ENCODE measurements at places on chromosomes 6 and 20.

- DNase-seq = no peak
These were observed 76.7 kb downstream of the CEP162 start for GRCh38 chr6:84150705-84151104.

- DNase-seq = no peak
These were observed 399.3 kb downstream of the KHDRBS2 start for GRCh38 chr6:61886608-61887259.

- DNase-seq = no peak
These were observed 10.7 kb downstream of the SOD2 start for GRCh38 chr6:159682295-159682694.

DNA sequence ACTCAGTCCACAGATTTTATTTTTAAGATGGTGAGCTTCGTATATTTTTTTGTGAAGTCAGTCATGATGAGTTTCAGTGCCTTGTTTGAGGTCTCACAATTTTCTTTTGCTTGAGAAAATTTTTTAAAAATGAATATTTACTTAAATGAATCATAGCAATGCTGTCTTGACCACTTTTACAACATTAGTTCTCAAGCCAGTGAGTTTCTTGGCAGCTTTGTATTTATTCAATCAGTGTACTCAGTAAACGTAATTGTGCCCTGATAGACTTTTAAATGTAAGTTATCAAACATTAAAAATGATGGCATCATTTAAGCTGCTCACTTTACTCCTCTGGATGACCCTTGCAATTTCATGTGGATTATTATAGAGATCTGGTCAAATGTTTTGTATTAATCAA, 261.4 kb downstream of the KHDC1L start:
- no peak for DNase-seq

DNA sequence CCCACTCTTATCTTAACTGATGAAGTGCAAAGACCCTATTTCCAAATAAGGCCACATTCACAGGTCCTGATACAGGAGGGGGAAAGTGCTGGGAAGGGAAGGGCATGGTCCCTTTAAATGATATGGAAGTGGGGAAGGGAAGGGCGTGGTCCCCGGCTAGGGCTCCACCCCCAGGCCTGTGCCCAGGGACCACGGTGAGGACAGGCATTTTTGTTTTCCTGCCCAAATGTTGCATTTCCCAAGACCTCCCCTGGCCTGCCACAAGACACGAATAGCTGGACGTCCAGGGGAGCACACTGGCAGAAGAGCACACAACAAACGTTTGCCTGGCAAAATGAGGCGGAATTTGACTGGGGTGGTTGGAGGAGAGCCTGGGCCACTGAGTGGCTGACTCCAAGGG, 16.1 kb upstream of the HFE start:
- no peak for DNase-seq

DNA sequence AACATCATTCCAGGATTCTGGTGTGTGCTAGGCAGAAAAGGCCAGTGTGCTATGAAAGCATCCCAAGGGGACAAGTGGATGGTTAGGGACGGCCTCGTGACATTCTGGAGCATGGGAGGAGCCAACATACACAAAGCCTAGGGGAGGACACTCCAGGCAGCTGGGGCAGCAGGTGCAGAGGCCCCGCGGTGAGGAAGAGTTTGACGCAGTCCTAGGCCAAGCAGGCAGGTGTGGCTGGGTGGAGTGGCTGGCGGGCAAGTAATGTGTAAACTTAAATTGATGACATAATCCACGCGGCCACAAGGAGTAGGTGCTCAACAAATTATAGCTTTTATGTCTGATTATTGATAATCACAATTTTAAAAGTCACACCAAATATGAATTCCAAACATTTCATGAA, 93.6 kb downstream of the TMEM242 start:
- DNase-seq = no peak

- no peak for DNase-seq
These were observed 14.1 kb upstream of the CPNE5 start for GRCh38 chr6:36853325-36853724.

- no peak for DNase-seq
These were observed 39.6 kb upstream of the OGFRL1 start for GRCh38 chr6:71248878-71249544.

GRCh38 chr6:158009114-158009891, 27.6 kb downstream of the SYNJ2 start:
- no peak for DNase-seq

DNA sequence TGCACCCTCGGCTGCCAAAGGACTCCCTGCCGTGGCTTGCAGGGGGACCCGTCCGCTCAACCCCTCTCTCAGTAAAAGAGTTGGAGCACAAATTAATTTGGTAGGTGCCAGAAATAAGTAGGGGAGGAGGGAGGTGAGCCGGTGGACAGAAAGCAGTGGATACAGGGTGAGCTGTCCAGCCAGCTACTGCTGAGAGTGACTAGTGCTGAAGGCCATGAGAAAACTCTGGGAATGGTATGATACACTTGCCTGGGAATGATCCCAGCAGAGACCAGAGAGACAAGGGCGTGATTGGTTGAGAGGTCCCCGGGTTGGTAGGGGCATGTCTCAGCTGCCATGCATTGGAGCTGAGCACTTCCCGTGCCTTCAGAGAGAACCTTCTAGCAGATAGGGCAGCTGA, 15.7 kb downstream of the FOXQ1 start:
- DNase-seq = no peak

DNA sequence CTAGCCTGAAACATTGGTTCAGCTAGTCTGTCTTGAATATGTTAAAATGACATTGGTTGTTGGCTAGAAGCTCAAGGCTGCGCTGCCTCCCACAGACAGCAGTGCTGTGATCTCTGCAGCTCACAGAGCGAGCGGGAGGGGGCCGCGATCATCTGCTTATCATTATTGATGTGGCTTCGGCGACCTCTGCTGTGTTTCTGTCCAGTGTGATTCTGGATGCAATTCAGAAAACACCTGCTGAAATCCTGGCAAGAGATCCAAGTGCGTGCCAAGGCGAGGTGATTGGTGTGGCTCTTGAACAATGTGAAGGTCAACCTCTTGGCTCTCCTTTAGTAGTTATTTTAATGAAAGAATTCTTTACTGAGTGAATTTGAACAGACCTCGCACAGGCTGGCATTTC, 142.3 kb upstream of the SASH1 start:
- DNase-seq = no peak

DNA sequence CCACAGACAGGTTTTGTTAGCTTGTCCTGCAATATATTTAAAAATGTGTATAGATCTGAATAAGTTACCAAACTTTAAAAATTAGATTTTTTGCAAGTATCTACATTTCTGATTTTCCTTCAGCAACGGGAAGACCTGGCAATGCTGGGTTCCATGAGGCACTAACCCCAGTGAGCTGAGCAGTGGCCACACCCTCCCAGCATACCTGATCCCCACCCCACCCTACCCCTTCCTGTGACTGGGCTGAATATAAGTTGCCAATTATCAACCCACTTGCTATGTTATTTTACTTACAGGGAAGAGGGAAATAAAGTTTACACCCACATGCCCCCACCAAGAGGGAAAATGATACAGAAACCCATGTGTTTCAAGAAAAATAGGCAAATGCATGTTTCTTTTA, 70.3 kb upstream of the RALGAPA2 start:
- no peak for DNase-seq

DNA sequence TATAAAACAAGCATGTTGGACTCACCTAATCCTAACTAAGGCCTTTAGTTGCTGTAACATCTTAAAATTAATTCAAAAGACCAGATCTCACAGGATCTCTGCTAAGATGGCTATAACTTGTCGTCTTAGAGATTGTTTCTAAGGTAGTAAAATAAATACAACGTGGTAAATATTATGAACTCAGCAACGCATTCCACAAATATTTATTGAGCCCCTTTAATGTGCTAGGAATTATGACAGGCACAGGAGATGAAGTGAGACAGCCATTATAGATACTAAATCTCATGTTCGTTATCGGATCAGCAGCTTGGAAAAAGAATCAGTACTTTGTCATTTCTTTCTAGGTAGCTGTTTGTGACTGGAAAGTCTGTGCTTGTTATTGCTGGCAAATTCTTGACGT, 20.9 kb upstream of the MCM3 start:
- no peak for DNase-seq

DNA sequence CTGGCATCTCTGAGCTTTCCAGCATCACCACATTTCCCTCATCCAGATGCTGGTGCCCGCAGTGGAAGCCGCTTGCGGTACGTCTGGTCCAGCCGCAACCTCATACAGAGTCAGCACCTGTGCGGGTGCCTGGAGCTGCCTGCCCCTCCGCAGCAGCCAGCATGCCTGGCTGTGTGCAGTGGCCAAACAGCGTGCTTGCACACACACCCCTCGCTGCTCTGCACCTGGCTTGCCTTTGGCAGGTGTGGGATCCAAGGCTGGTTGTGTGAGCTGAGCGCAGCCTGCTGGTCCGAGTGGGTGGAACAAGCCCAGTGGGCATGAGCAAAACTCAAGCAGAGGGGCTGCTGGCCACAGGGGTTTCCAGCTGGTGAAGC, 3.1 kb upstream of the HINT3 start:
- no peak for DNase-seq

DNA sequence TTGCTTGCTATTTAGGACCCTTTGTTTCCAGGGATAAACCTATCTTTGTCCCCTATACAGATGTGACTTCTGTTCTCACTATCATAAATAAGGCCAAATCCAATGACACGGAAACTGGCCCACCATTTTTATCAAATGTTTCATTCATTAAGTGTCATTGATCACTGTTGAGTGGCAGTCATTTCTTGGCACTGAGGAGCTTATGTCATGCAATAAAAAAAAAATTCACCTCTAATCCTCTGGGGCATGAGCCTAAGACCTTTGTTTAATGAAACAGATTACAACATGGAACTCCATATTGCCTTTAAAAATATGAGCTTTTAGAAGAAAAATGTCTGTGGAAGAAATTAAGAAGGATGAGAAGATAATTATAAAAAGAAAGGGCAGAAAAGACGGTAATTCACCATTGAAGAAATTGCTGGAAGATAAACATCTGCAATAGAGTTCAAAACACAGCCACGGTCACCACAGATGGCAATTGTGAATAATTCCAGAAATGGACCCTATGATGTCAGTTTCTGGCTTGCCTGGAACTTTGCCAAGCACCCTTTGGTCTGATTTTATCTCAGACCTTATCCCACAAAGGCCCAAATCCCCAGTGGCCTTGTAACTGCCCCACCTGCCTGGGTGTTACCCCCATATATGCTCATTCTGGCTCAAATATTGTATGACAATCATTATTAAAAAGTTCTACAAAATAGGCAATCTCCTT, 91.1 kb downstream of the DST start:
- DNase-seq = no peak

DNA sequence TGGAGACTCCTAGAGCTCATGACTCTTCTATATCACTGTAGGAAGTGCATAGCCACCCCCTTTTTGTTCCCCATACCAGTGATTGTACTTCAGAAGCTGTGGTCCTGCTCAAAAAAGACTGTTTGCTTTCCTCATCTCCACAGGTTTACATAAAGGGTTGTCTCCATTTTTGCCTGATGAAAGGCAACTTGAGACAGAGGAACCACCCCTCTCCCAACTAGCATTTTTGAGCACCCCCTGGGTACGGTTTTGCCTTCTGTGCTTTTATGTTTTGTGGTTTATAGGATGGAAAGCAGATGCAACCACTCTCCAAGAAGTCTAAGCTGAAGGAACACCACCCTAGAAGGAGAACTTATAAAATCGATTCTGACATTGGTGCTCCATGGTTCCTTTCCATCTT, 127.7 kb upstream of the SUPT3H start:
- no peak for DNase-seq

- no peak for DNase-seq
These were observed 5.6 kb downstream of the PCIF1 start for GRCh38 chr20:45940053-45940452.

GRCh38 chr20:63499338-63499969, 571 bp upstream of the EEF1A2 start:
- DNase-seq = no peak

DNA sequence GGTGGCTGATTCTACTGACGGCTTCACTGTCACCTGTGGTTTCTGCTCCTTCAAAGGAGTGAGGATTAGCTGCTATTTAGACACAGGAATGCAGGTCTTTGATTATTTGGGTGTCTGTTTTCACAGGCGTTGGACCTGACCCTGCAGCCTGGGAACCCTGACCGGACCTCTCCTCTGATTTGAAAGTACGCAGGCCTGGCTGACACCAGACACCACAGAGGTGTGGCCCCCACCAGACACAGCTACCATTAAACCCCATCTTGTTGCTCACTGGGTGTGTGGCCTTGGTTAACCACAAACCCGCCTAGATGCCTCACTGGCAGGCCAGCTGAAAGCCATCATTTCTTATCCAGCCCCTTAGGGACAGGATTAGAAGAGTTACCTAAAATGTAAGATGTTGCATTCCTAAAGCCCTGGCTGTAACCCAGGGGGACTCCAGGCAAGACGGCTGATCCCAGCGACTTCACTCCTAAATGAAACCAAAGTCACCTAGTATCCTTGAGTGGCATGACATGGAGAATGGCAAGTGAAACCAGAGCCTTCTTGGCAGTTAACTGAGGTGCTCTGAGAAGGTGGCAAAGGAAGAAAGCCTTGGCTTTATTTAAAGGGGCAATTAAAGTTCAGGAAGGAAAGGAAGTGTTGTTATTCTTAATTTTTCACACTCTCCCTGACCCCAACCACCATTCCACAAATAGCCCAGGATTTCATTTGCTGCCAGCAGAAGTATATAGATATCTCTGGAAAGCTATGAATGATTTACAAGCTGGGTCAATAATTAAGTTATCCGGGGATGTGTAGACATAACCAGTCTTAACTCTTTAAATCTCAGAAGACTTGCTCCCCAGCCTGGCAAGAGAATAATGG, 169.9 kb downstream of the QRSL1 start:
- no peak for DNase-seq

- no peak for DNase-seq
These were observed 123.7 kb upstream of the EXOC2 start for GRCh38 chr6:816510-817084.

DNA sequence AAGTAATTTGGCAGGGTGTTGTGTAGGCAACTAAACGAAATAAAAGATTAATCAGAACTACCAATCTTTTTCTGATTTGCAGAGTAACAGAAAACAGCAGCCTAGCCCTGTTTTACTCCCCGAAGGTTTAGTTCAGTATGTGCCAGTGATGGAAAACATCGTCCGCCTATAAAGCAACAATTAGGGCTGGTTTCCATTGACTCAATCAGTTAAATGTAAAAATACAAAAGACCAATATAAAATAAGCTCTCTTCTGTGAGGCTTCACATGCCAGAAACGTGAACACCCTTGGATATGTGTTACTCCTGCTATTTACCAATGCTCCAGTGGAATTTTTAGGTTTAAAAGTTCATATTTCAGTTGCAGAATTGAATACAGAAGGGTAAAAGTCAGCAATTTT, 210.5 kb upstream of the RSPO3 start:
- no peak for DNase-seq

- DNase-seq = no peak
These were observed 251.1 kb upstream of the TBX18 start for GRCh38 chr6:85015396-85015990.
